Stimulated activated naive CD4-positive, alpha-beta T cell treated with Interleukin-2 at 50 U/mL for 16 hours (primary cell): ENCODE measurements at places on chromosomes 13 and 19.

- no peak for DNase-seq
Measured at GRCh38 chr13:98214008-98214643, 37.1 kb upstream of the RNF113B start.

DNA sequence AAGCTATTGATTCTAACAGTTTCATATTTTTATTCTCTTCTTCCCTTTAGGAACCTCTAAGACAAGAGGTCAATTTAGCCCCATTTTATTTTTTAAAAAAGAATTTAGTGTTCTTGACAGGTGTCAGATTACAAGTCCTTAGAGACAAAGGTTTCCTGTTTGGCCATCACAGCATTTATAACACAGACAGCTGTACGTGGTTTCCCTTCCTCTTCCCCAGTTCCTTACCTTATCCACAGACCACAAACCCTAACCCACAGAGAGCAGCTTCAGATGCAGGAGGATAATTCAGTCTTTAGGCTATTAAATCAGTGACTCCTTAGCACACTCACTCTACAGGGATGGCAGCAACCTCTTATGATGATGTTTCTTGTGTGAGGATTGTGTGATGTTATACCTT, 1210.1 kb downstream of the DIAPH3 start:
- DNase-seq, result no peak

DNA sequence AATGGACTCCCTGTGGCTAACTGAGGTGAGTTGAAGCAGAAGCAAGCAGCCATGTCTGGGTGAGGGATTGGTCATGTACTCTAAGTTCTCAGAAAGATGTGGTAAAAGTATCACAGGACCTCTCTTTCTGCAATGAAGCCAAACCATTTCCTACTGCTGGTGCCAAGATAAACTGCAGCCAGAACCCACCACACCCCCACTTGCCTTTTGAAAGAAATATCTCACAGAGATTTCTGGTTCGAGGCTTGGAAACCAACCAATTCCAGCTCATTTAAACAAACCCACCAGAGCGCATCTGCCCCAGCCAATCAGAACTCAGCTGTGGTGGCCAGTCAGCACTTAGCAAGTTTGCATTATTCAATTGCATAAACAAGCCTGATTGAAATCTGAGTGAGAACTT, 204.5 kb upstream of the ATXN8OS start:
- DNase-seq, result no peak

GRCh38 chr13:22961835-22962537, 218.8 kb upstream of the SGCG start:
- no peak for DNase-seq

DNA sequence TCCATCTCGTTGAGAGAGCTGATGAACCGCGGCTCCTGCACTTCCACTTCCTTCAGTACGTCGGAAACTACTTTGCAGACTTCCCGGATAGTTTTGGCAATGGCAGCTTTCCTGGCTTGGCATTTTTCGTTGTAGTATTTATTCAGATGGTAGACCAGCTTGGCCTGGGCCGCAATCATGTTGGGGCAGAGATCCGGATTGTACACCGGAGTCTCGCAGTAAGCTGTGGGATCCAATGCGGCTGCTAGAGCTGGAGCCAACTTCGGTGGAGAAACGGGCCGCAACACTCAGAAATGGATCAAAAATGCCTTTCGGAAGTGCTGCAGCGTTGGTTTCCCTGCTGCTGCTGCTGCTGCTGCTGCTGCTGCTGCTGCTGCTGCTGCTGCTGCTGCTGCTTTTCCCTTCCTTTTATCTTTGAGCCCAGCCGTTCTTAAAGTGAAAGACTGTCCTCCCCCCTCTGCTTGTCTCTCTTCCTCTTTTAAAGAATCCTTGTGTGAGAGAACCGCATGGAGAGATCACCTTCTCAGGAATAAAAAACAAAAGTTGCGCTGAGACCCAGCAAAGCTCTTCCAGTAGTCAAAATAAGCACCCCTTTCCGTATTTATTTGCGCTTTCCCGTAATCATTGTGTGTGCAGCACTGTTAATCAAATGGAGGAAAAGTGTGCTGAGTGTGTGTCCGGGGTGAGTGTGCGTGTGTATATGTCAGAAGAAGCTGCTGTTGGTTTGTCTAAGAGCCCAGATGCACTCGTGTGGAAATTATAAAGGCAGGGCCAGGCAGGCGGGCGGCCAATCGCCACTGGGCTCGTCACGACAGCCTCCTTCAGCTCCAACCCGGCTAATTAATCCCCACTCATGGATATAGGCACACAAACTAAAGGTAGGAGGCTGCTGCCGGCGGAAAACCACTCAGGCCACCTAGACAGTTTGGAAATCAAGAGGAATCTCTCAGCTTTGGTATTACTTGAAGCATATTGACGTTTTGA, at the start of gene MAB21L1:
TSS of gene MAB21L1 (minus strand) at position 730 of the 984 bp plus-strand sequence. CDS start at position 179, 551 bp downstream.
- no peak for DNase-seq

DNA sequence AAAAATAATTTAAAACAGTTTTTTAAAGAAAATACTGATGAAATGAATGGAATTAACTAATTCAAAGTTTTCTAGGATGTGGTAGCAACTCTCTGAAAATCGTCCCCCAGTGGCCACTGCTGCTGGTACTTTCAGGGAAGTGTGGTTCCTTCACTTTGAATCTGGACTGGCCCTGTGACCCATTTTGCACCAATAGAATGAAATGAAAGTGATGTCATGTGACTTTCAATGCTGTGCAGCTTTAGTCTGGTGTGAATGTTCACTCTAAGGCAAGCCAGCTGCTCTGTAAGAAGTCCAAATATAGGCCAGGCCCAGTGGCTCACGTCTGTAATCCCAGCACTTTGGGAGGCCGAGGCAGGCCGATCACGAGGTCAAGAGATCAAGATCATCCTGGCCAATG, 26.4 kb upstream of the HNRNPA1L2 start:
- no peak for DNase-seq

GRCh38 chr19:48477698-48478338, 8.6 kb downstream of the CYTH2 start:
- no peak for DNase-seq

DNA sequence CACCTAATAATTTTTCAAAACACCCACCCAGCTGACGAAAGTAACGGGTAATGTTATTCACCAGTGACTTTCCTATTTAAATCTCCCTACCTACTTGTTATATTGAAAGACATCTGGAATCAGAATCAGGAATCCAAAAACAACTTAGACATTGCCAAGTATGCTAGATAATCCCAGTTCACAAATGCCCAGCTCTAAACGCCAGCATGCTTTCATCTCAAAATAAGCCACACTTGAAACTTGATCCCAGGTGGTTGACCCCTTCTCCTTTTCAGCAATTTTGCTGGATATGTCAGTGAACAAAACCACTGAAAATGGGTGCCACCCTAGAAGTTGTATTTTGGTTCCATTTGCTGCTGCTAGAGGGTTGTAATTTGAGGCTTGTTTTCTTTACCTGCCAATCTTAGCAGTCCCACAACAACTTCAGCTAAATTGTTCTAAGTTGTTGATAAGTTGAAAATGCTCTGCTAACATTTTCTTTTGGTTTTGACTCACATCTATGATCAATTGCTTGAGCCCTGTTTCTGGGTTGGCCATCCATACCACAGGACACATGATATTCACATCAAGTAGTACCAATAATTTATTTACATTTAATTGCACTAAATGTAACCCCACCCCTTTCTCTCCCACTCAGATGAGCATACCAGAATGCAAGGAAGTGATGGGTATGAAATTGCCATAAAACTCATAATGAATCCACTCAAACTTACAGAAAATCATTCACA, 66.4 kb downstream of the DCT start:
- DNase-seq, result no peak

- DNase-seq, result no peak
Measured at GRCh38 chr13:25756912-25757311, 294.9 kb downstream of the SHISA2 start.
